Naive thymus-derived CD8-positive, alpha-beta T cell (primary cell): ENCODE measurements at places on chromosomes 12 and 14.

DNA sequence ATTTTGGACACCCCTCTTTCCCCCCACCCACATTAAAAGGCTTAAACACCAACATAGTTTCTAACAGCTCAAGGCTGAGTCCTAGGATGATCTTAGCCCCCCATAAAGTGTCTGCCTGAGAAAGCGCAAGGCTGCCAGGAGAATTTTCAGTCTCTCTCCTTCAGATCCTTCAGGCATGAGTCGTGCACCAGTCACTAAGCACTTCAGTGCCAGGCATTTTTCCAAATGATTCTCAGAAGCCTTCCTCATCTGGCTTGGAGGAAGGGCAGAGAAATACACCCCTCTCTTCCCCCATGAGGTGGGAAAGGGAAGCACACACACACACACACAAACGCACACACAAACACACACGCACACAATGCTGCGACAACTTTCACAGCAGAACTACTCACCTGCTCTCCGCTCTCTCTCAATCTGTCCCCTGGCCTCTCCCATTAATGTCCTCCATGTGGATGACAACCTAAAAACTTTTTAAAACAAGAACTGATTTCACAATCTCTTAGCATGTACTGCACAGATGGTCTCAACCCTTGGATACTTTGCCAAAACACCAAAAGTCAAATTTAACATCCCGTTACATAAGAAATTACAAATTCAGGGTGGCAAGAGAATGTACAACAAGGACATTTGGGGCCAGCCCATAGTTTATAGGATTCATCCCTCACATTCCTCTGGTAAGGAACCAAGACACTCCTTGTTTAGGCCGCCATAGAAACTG, 49.8 kb downstream of the CKAP4 start:
- no peak for DNase-seq

GRCh38 chr12:75900781-75901254, 130.8 kb downstream of the PHLDA1 start:
- DNase-seq, result no peak

- DNase-seq, result no peak
Measured at GRCh38 chr12:66061557-66062289, 68.8 kb downstream of the LLPH start.

GRCh38 chr14:81805785-81806184, 272.1 kb upstream of the SEL1L start:
- no peak for DNase-seq

- peak; percentile 48 for DNase-seq
Measured at GRCh38 chr12:28191051-28192048, 1.1 kb downstream of the CCDC91 start.

GRCh38 chr14:93619176-93619793, 169.0 kb downstream of the PRIMA1 start:
- DNase-seq, result no peak

- no peak for DNase-seq
Measured at GRCh38 chr14:100075681-100076080, 10.5 kb downstream of the EVL start.

- DNase-seq, result no peak
Measured at GRCh38 chr12:96503976-96504375, 14.6 kb downstream of the CFAP54 start.

- DNase-seq, result no peak
Measured at GRCh38 chr14:95471016-95471415, 45.4 kb downstream of the SYNE3 start.

DNA sequence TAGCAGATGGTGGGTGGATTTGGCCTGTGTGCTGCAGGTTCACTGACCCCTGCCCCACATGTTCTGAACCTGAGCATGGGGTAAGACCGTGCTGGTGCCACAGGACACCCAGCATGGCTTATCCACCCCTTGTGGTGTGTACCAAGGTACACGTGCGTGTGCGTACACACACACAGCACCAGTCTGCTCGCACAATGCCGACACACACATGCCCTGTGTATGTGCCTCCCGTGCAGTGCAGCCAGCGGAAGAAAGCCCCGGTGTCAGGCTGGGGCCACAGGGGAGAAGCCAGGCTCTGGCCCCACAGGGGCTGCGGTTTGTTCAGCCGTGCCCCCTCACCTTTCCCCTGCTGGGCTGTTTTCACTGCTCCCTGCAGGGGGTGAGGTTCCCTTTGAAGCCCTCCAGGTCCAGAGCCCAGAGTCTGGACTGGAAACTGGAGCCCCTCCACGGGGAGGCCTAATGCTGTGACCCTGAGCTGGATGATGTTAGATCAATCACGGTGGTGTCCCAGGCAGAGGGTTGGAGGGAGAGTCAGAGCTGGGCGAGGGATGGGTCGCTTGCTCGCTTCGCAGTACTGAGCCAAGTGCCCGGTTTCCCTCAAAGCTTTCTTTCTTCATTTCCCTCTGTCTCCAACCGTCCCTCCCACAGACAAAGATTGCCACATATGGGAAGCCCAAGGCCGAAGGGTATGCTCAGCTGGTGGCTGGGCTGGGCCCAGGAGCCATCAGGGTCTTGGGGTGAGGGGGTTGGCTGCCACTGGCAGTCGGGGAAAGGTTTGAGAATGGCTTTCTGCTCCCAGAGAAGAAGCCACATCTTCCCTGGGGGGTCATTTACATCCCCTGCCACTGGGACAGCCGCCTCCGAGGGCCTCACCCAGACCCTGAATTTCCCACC, 6.2 kb downstream of the DTX1 start:
- no peak for DNase-seq

DNA sequence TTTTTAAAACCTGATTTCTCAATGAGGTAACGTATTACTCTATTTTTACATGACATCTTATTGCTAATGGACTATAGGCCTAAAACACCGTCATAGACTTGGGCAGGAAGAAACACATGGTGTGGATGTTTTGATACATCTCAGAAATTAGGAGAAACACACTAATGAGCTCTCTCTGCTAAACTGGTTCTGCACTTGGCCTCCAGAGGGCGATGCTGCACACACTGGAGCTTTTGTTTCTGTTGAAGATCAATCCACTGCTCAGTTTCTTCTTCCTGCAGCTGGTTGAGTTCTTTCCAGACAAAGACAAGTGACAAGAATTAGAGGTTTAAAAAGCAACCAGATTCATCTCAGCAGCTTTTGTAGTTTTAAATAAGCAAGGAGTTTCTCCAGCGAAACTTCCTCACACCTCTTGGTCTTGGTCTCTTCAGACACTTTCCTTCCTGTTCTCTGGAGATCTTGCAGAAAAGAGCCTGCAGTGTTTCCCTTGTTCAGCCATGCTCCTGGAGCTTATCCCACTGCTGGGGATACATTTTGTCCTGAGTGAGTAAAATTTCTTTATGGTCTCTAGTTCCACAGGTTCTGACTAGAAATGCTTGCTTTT, 178.5 kb upstream of the OR4E1 start:
- peak; percentile 50 for DNase-seq

DNA sequence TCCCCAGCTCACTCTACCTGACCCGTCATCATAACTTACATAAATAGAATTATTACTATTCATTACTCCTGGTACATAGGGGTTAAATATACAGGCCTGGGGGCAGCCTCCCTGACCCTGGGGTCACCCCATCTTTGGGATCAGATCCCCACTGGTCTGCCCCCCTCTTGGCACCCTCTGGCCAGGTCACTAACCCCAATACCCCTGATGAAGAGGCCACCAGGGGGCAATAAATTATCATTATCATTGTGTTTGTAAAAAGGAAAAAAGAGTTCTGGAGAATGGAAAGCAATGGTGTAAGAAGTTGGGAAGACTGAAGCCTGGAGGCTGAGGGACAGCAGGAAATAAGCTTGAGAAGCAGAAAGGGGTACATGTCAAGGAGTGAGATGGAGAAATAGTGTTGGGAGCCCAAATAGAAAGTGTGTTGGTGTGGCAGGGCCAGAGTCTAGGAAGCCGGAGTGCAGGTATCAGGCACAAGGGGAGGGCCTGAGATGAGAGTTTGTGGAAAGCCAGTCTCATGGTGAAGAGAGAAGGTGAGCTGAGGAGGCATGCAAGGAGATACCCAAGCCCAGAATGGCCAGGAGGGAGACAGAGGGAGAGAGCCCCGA, 6.1 kb upstream of the AAAS start:
- no peak for DNase-seq

GRCh38 chr12:120798696-120799095, 73.1 kb downstream of the ACADS start:
- DNase-seq, result no peak

DNA sequence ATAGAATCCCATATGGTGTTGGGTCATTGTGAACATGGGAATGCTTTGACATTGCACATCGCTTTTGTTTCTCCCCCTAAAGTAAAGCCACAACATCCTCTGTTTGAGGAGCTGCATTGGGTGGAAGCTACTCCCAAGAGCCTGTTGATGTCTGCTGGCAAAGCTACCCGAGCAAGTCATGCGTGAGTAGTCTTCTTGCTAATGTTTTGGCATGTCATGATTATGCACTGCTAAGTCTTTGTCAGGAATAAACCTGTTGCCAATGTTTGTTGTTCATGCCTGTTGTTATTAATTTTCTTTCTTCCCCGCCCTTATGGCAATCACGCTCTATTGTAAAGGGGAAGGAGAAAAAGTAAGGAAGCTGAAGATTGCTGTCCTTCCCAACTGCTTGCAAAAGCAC, 97.3 kb downstream of the EXOC5 start:
- DNase-seq, result no peak

GRCh38 chr14:93015064-93015463, 92.1 kb downstream of the CHGA start:
- no peak for DNase-seq

DNA sequence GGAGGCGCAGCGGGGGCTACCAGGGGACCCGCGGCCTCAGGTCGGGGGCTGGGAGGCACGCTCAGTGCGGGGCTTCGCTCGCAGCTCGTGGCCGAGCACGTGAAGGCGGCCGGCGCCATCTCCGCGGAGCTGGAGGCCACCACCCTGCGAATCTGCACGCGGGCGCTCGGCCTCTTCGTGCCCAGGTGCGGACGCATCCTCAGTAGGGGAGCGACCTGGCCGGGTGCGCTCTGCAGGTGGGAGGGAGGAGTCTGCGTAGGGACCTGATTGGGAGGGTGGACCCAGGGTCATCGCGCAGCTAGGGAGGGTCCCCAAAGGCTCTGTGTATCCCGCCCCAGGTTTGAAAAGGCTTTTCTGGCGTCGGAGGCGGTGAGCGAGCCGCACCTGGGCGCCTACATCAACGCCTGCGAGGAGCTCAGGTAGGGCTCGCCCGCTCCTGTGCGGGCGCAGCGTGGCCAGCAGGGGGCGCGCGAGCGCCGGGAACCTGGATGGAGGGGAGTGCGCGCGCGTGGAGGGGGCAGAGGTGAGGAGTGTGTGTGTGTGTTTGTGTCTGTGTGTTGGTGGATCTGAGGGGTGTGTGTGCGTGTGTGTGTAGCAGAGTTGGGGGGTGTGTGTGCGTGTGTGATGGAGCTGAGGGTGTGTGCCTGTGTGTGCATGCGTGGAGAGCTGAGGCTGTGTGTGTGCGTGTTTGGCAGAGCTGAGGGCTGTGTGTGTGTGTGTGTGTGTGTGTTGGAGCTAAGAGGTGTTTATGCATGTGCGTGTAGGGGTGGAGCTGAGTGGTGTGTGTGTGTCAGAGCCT, 10.3 kb downstream of the EXOC3L4 start:
- peak; percentile 84 for DNase-seq

- DNase-seq, result no peak
Measured at GRCh38 chr12:47121146-47121545, 41.4 kb upstream of the AMIGO2 start.

DNA sequence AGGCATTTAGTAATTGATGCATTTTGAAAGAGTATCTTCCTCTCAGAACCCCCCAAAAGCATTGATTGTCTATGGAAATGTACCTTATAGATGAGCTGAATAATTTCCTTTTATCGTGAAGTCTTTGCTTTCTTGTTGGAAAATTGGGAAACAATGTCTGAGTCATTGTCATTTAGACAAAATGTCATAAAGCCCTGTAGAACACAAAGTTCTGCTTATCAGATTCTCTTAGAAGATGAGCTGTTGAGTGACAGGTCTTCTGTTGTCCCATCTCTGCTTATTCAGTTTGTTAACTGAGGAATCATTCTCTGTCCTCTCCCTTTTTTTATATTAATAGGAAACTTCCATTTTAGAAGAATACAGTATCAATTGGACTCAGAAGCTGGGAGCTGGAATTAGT, 22.9 kb downstream of the MAPKAPK5 start:
- no peak for DNase-seq

GRCh38 chr12:96831346-96831745, 75.7 kb upstream of the NEDD1 start:
- no peak for DNase-seq

- no peak for DNase-seq
Measured at GRCh38 chr12:1530592-1531152, 63.7 kb downstream of the FBXL14 start.

- DNase-seq, result peak; percentile 62
Measured at GRCh38 chr14:91374879-91375702, 42.5 kb downstream of the CCDC88C start.

GRCh38 chr12:2247596-2247995, 194.8 kb downstream of the CACNA1C start:
- no peak for DNase-seq

DNA sequence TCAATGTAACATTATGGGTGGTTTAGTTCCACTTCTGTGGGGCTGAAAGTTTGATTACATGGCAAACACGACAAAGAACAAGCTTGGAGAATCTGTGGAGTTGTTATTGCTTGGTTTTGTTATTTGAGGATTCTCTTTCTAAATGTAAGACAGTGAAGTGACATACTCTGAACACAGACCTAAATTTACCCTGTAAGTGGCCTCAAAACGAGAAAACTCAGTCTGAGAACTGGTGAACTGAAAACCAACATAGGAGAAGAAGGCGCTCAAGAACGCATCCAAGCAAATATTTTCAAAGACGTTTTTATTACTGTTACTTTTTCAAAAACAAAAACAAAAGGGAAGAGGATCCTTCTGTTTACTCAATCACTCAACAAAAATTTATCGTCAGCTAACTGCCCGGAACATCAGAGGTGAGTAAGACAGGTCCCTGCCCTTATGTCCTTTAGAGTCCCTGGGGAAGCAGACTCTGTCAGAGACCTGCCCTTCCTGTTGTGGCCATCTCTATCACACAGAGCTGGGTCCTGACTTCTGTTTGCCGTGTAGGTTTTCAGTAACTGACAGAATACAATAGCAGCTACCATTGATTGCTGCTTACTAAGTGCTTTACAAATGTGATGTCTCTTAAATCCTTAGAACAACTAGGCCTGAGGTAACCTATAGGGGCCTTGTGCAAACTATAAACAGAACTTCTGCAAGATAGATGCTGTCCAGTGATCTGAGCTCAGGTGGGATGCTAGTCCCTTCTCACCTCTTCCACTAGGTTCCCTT, 79.3 kb upstream of the C12orf71 start:
- no peak for DNase-seq

- no peak for DNase-seq
Measured at GRCh38 chr12:54160769-54161480, 27.9 kb downstream of the SMUG1 start.

DNA sequence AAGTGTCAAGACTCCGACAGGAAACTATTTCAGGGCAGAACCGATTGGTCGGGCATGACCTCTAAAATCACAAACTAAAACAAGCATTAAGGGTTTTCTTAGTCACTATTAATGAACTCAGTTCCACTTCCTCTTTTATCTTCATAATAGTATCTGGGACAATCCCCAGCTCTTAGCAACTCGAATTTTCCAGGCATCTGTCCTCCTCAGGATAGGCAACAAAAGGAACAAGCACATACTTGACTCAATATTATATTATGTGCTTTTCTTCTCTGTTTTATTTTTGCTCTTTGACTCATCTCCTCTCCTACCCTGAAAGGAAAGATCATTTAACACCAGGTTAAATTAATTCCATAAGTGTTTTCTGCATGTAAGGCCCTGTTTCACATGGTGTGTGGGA, 638.3 kb upstream of the TBX3 start:
- no peak for DNase-seq
